ENCODE measurements at places on chromosomes 2 and 18.

- peak; percentile 77 for DNase-seq
- no peak overlapping the region for H3K4me3 ChIP-seq
- no peak overlapping the region for H3K27ac ChIP-seq
- H3K4me1 ChIP-seq = no peaks in the 10 kb centered on the region
- H3K27me3 ChIP-seq = no peaks in the 10 kb centered on the region
These were observed 252.6 kb downstream of the AGAP1 start for GRCh38 chr2:235746257-235746934.

- no peak for DNase-seq
- H3K4me3 ChIP-seq = no peak overlapping the region
- no peaks in the 10 kb centered on the region for H3K36me3 ChIP-seq
These were observed 1.5 kb downstream of the TMEM87B start for GRCh38 chr2:112056626-112056987.

DNA sequence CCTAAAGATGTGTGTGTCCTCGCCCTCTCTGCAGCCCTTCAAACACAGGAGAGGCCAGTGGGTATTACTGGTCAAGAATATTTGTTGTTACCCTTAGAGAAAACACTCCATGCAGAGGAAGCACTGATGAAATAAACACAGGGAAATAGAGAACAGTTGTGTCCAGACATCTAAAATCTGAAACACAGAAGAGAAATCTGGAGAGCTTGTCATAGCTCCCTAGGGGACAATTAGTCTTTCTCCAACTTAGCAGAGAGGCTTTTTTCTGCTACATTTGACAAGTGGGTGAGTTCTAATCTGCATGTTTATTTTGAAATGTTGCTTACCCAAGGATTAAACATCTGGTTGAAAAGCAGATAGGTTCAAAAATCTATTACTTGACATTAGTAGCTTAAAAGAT, 190.1 kb downstream of the CTNNA2 start:
- no peak for DNase-seq
- H3K4me3 ChIP-seq = no peak overlapping the region

GRCh38 chr2:27162151-27163121, 13.6 kb downstream of the TCF23 start:
- no peaks in the 10 kb centered on the region for H3K27me3 ChIP-seq
- no peak overlapping the region for H3K27ac ChIP-seq
- no peak overlapping the region for H3K4me3 ChIP-seq
- no peaks in the 10 kb centered on the region for H3K4me1 ChIP-seq
- DNase-seq = no peak
- H3K36me3 ChIP-seq = no peaks in the 10 kb centered on the region

Data from lung (tissue), 17 donors.